ENCODE measurements at places on chromosomes 16 and 17.
A peak's percentile ranks its signal among the peaks of the same experiment; 100 is the strongest.

GRCh38 chr16:4387781-4388180 lies 16.1 kb downstream of the VASN start:
- no peak overlapping the region for H3K4me3 ChIP-seq
- DNase-seq = no peak
- H3K4me1 ChIP-seq = peaks cover 27% of the 10 kb centered on the region
- H3K27ac ChIP-seq = peak overlapping the region; percentile 79

- H3K27ac ChIP-seq = peak overlapping the region; percentile 88
- H3K27me3 ChIP-seq = no peaks in the 10 kb centered on the region
- H3K36me3 ChIP-seq = no peaks in the 10 kb centered on the region
- no peak for DNase-seq
- H3K4me1 ChIP-seq = peaks cover 24% of the 10 kb centered on the region
Measured at GRCh38 chr16:3059723-3060242, 5.7 kb upstream of the IL32 start.

GRCh38 chr17:5706577-5707210 lies 122.4 kb upstream of the NLRP1 start:
- H3K4me1 ChIP-seq = no peaks in the 10 kb centered on the region
- no peaks in the 10 kb centered on the region for H3K36me3 ChIP-seq
- H3K4me3 ChIP-seq = no peak overlapping the region
- no peak overlapping the region for H3K27ac ChIP-seq

DNA sequence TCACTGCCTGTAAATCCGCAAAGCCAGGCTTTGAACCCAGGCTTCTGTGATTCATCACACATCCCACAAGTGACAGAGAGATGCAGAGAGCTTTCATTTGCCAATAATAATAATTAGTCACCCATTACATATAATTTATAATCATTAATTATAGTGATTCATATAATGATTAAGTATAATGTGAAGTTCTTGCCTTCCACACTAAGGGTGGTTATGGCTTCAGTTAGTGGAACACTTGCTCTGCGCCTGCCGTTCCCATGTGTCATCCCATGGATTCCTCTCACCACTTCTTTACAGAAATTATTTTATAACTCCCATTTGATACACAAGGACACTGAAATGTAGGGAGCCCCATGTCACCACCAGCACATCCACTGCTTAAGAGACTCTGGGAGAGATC lies 39.8 kb upstream of the XYLT1 start:
- no peak overlapping the region for H3K4me3 ChIP-seq
- no peaks in the 10 kb centered on the region for H3K4me1 ChIP-seq
- H3K36me3 ChIP-seq = no peaks in the 10 kb centered on the region
- no peak for DNase-seq
- peak overlapping the region; percentile 6 for H3K27ac ChIP-seq
- no peaks in the 10 kb centered on the region for H3K27me3 ChIP-seq

GRCh38 chr16:14364386-14365199 lies 265.5 kb downstream of the PARN start:
- H3K27ac ChIP-seq = peak overlapping the region; percentile 30
- no peaks in the 10 kb centered on the region for H3K27me3 ChIP-seq
- peak overlapping the region; percentile 10 for H3K4me3 ChIP-seq
- peaks cover 8% of the 10 kb centered on the region for H3K4me1 ChIP-seq

DNA sequence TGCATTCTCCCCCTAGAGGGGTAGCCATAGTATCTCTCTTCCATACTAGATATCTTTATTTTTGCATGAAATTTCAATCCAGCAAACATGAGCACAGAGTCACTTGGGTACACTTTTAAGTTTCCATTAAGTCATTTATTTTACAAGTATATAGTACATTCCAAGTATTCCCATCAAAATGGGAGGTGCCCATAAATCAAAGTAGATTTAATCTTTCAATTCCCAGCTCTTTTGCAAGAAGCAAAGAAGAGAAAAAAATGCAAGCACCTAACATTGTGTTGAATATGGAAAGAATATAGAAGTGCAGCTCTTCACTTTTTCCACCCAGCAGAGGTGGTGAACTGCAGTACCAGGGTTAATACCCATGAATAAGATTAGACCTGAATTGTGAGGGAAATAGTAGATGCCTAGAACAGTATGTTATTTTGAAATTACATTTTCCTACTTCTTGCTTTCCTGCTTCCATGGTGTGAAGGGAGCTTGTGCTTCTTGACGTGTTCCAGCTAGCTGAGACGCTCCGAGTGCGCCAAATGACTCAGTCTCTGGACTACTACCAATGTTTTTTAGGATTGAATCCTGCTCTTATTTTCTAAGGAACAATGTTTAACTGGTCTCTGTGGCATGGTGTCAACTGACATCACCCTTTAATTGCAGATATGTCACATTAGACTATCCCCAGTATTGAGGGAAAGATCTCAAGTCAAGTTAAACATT lies 151.1 kb upstream of the MAF start:
- no peaks in the 10 kb centered on the region for H3K27me3 ChIP-seq
- H3K36me3 ChIP-seq = no peaks in the 10 kb centered on the region
- no peak overlapping the region for H3K27ac ChIP-seq
- DNase-seq = no peak

- H3K4me3 ChIP-seq = peak overlapping the region; percentile 59
- DNase-seq = no peak
- no peaks in the 10 kb centered on the region for H3K27me3 ChIP-seq
- peaks cover 21% of the 10 kb centered on the region for H3K4me1 ChIP-seq
Measured at GRCh38 chr16:4626396-4626795, 1.8 kb downstream of the MGRN1 start.

DNA sequence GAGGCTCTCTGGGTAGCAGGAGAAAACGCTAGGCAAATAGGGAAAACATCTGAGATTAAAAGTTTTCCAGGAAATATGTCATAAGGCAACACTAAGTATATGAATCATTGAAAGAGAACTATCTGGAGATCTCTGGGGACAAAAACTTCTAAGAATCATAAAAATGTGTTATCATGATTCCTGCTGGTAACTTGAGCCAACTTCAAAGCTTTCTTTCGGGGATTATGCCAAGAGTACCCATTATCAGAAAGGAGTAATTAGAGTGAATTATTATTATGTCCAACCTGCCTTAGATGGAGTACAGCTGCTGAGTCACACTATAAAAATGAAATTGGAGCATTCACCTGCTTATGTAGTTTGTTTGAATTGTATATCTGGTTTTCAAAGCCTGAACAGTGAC lies 488.5 kb upstream of the SOX9 start:
- no peaks in the 10 kb centered on the region for H3K36me3 ChIP-seq
- H3K4me1 ChIP-seq = no peaks in the 10 kb centered on the region
- H3K4me3 ChIP-seq = no peak overlapping the region
- H3K27ac ChIP-seq = no peak overlapping the region

DNA sequence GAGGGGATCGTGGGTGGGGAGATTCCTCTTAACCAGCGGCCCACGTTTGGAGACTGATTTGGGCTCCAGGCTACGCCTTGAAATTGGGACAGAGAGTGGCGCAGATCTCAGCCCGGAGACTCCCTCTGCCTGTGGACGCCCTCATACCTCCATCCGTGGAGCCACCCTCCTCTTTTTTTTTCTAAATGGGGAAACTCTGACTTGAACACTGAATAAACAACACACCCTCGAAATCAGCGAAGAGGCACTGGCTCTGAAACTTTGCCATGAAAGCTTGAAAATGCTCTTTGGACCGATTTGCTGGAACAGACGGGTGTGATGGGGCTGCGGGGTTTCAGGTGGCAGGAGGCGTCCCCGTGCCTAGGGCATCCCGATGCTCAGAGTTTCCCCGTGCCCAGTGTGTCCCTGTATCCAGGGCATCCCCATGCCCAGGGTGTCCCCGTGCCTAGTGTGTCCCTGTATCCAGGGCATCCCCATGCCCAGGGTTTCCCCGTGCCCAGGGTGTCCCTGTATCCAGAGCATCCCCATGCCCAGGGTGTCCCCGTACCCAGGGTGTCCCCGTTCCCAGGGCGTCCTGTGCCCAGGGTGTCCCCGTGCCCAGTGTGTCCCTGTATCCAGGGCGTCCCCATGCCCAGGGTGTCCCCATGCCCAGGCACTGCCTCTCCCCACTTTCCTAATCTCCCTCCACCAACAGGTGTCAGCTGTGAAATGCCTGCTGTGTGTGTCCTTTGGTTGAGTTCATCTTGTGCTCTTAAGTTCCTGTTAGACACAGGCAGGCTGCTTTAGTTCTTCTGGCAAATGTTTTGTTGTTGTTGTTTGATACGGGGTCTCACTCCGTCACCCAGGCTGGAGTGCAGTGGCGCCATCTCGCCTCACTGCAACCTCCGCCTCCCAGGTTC lies 187.0 kb downstream of the SEC14L1 start:
- DNase-seq = no peak
- peaks cover 49% of the 10 kb centered on the region for H3K4me1 ChIP-seq
- no peak overlapping the region for H3K27ac ChIP-seq
- no peaks in the 10 kb centered on the region for H3K27me3 ChIP-seq
- no peaks in the 10 kb centered on the region for H3K36me3 ChIP-seq
- no peak overlapping the region for H3K4me3 ChIP-seq

DNA sequence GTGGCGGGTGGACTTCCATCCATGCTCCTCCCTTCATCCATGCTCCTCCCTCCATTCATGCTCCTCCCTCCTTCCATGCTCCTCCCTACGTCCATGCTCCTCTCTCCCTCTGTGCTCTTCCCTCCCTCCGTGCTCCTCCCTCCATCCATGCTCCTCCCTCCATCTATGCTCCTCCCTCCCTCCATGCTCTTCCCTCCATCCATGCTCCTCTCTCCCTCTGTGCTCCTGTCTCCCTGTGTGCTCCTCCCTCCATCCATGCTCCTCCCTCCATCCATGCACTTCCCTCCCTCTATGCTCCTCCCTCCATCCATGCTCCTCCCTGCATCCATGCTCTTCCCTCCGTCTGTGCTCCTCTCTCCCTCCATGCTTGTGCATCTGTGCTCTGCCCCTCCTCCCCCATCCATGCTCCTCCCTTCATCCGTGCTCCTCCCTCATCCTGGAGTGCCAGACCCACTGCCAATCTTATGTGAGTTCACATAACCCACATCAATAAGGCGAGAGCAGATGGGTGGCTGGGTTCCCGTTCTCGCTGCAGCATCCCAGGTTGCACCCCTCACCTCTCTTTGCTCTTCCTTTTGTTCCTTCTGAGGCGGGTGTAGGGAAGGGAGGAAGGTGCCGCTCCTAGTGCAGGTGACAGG lies 22.8 kb downstream of the KSR1 start:
- no peaks in the 10 kb centered on the region for H3K36me3 ChIP-seq
- no peaks in the 10 kb centered on the region for H3K27me3 ChIP-seq
- H3K4me3 ChIP-seq = no peak overlapping the region
- no peak for DNase-seq
- no peak overlapping the region for H3K27ac ChIP-seq

Data from upper lobe of left lung (tissue), 6 donors.